ENCODE measurements at places on chromosomes 16 and 17.

GRCh38 chr16:3825103-3825502, 55.4 kb downstream of the CREBBP start:
- peak; percentile 85 for DNase-seq

DNA sequence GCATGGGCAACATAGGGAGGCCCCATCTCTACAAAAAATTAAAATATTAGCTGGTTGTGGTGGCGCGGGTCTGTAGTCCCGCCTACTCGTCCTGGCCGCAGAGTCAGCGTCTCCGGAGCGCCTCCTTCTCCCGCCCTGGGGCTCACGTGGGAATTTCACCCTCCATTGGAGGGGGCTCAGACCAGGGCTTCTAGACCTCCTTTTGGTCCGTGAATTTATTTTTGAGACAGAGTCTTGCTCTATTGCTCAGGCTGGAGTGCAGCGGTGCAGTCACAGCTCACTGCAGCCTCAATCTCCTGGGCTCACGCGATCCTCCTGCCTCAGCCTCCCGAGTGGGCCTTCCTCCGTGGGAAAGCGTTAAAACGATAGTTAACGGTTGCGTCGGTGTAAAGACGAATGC, 394 bp upstream of the NME4 start:
- DNase-seq: peak; percentile 70

DNA sequence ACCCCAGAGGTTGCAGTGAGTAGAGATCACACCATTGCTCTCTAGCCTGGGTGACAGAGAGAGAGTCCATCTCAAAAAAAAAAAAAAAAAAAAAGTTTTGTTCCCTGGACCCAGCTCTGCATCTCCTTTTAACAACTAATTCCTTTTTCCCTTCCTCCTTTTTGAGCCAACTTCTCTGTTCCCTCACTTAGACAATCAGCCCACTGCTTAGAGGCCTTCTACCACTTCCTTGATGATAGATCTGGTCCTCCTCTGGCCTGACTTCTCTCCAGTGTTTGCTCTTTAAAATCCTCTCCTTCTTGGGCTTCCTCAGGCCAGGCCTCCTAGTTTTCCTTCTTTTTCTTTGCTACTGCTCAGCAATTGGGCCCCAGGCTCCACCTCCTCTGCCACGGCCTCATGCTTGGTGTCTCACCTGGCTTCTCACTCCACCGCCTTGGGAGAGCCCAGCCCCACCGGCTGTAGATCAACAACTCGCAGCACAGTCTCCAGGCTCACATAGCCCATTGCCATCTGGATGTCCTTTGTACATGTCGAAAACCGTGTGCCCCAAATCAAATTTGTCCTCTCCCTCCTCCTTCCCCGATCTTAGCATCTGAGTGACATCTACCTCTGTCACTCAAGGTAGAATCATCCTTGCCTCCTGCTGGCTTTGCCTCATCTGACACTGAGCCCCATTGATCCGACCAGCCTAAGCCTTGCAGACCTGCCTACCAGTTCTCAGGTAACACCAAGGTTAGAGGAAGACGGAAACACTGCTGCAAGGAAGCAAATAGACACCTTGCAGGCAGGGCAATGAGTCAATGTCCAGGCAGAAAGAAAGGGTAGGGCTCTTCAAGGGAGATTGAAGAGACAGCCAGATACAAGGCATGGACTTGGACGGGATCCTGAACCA, 17.4 kb downstream of the ARHGAP27 start:
- DNase-seq: no peak

GRCh38 chr16:89364606-89365005, 125.8 kb downstream of the ANKRD11 start:
- DNase-seq: peak; percentile 46

DNA sequence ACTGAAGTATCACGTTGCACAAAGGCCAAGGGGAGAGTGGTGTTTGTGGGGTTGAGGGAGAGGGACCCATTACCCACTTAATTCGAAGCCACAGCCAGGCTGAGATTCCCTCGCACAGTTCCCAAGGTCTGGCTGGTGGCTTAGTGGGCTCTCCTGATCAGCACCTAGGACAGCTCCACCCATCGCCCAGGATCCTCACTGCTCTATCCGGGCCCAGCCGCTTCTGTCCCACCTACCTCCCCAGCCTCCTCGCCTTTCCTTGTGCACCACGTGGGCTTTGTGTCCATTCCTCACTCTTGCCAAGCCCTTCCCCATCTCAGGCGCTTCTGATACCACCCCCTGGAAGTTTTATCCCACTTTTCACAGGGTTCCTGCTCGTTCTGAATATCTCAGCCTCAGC, 163.5 kb downstream of the CCT6B start:
- DNase-seq: peak; percentile 48

GRCh38 chr16:17499223-17499902, 28.6 kb upstream of the XYLT1 start:
- DNase-seq: peak; percentile 51
